Umbilical cord (tissue), 2 donors: ENCODE measurements at places on chromosomes 1 and 21. TPM values are rescaled to one million over a fixed set of nuclear protein-coding genes. Genes with fewer than 3 reads are reported as not detected.

DNA sequence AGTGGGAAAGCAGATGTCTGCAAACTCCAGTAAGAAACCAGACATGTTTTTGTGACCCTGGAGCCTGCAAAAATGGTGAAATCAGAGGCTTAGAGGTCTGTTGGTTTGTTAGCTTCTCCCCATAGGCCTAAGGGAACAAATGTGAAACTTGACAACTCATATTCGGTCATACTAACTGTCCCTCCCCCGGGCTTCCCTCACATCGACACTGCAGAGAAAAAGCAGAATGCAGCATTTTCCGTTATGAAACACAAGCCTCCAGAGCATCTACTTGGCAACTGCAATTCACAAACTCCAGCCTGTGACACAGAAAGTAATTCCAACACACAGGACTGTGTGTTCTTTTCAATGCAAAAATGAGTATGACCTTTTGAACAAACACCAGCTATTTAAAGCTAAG lies 3.7 kb downstream of the KCNA2 start:
- DNase-seq: no peak

- DNase-seq: no peak
These were observed 58.9 kb downstream of the ATP1A1 start for GRCh38 chr1:116431870-116432500.

GRCh38 chr1:53274026-53274425 lies 35.7 kb upstream of the MAGOH start:
- DNase-seq: no peak

SAMSN1 gene
- total RNA-seq: 14.0 TPM
